ENCODE measurements at places on chromosomes 1 and 21.

DNA sequence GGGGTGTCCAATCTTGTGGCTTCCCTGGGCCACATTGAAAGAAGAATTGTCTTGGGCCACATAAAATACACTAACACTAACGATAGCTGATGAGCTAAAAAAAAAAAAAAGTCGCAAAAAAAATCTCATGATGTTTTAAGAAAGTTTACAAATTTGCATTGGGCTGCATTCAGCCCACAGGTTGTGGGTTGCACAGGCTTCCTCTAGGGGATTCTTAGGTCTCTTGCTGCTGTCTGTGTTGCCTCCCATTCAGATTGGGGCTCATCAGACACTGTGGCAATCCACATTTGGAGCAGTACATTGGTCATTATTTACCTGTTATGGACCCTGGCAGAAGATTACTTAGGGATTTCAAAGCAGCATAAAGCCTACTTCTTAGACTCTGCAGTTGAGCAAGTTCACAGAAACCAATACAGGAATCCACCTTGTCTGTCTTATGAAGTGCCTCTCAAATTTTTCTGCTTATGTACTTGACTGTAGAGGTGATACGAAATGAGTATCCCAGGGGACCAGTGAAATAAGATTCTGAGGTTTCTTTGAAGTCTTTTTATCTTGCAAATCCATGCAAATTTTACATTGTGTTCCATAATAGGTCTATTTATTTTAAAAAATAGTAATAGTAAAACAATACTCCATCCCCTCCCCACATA is 205.5 kb downstream of the RPS6KC1 start:
- no peak for DNase-seq

- DNase-seq, result no peak
These were observed 196.3 kb upstream of the SPAG17 start for GRCh38 chr1:118381197-118381869.

DNA sequence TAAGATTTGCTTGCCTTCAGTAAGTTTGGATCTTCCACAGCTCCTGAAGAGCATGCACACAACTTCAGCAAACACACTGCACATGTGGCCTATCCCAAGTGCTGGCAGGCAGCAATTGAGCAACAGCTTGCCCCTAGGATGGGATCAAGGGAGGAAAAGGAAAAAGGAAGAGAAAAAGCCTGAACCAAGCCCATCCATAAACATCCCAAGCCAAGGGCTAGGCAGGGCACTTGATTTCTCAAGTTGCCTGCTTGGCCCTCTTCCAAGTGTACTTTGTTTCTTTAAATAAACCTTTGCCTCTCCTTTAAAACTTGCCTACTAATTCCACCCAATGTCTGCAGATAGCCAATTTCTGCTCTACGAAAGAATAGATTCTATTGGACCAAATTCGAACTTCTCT is 49.0 kb upstream of the OLFM3 start:
- no peak for DNase-seq

DNA sequence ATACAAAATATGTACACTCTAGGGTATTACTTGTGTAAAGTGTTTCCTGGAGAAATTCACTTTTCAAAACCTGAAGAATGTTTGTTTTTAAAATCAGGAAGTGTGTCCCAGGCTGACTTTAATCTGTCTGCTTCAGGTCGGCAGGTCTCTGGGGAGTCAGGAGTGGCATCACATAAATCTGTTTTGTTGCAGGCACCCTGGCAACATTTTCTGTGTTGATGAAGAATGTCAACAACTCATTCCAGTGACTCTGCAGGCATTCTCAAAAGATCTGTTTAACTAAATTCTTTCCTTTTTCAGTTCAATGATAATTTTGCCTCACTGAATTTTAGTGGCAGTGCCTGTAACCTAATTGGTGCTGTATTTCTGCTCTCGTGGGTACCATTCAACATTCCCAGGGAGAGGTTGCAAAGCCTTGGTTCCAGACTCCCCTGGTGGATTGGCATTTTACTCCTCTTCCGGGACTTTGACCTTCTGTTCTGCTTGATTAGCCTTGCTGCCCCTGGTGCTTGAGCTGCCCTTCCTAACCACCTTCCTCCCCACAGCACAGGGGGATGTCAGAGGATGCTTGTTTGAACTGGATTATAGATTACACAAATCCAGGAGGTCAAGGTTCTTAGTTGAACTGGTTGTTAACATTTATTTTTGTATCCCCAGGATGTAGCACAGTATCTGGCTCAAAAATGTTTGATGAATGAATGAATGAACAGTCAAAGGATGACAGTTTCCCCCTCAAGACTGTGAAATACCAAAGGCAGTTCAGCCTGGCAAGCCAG is 55.4 kb upstream of the LPGAT1 start:
- no peak for DNase-seq

- no peak for DNase-seq
These were observed 1943.0 kb downstream of the MRPL39 start for GRCh38 chr21:23664193-23664694.

- DNase-seq, result no peak
These were observed 109.7 kb upstream of the ZBTB40 start for GRCh38 chr1:22341791-22342605.
